ENCODE measurements at places on chromosomes 13 and 19.

DNA sequence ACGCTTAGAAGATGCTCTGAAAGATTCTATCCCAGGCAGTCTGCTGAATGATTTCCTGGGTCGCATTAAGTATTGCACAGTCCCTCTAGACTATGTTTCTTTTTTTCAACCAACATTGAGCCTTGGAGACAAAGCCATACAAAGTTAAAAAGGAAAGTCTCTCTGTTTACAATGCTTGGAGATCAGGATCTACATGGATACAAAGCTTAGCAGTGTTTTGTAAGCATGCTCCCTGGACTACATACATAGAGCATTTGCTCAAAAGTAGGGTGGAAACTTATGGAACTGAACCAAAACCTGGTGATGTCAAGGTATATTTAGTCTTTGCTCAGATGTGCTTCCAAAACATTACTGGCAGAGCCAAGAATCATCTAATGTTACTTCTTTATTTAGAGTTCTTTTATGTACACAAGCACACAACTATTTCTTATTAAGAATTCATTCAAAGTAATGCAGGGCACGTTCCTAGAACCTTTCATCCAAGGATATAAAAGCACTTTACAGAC lies 241.2 kb downstream of the ABCC4 start:
- no peak for DNase-seq

GRCh38 chr19:55678121-55678671 lies 3.2 kb downstream of the EPN1 start:
- no peak for DNase-seq

GRCh38 chr13:113776231-113777125 lies 17.5 kb downstream of the TMEM255B start:
- no peak for DNase-seq

DNA sequence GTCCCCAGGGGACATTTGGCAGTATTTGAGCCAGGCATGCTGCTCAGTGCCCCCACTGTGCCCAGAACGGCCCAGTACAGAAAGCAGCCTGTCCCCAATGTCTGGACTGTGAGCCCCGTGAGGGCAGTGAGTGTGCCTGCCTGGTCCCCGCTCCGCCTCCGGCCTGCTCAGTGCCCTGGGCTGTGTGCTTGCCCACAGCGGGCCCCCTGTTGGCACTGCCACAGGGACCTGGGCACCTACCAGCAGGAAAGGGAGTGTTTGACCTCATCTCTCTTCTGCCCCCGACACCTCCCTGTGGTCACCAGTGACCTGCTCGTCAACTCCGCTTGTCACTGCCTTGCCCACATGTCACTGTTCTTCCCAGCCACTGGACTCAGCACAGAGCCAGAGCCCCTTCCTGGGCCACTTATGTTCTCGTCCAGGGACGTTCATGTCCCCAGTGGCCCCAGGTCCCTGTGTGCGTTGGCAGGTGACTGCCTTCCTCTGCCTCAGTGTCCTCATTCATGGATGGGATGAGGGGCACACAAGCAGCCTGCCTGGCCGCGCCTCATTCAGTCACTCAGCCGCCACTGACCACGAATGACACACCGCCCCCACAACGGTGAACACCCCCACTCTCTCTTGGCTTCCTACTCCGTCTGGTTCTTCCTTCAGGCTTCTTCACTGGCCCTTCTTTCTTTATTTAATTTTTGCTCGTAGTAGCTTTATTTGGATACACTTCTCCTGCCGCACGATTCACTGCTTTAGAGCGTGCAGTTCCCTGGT lies 2.8 kb downstream of the FZR1 start:
- DNase-seq, result no peak

DNA sequence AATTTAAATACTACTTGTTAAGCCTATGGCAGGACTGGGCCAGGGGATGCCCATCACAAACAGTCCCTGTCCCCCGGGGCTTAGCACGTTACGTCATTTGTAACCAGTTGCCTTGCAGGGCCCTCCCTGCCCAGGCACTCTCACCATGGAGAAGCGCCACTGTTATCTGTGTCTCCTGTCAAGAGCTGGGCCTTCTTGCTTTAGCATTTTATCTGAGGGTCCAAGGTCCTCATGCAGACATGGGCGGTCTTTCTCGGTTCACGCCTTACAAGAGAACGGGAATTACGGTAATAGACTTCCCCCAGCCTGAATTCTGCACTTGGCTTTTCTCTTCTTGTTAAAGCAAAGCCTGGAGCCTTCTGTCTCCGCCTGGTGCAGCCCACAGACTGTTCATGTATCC lies 46.1 kb downstream of the TMED1 start:
- no peak for DNase-seq

DNA sequence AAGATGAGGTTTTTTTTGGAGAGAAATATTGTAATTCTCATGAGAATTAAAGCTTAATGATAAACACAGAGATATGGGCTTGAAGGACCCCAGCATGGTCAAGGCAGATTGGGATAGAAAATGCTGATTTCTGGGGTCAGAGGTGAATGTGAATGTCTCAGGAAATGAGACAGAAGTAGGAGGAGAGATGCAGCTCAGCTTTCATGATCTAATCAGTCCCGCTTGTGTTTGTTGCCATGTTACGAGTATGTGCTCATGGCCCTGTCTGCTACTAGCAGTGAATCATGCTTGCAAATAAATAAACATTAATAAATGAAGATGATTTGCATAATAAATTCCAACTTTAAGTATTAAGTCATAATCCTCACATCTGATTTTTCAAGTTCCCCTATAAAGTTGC lies 23.0 kb upstream of the NDFIP2 start:
- peak; percentile 36 for DNase-seq
